Stimulated activated CD8-positive, alpha-beta memory T cell treated with anti-CD3 and anti-CD28 coated beads, Interleukin-15, amount 100 ng/mL, for 1 hour (primary cell): ENCODE measurements at places on chromosomes 11 and 22.

GRCh38 chr11:134139873-134140331, 71.0 kb downstream of the JAM3 start:
- DNase-seq = peak; percentile 20

DNA sequence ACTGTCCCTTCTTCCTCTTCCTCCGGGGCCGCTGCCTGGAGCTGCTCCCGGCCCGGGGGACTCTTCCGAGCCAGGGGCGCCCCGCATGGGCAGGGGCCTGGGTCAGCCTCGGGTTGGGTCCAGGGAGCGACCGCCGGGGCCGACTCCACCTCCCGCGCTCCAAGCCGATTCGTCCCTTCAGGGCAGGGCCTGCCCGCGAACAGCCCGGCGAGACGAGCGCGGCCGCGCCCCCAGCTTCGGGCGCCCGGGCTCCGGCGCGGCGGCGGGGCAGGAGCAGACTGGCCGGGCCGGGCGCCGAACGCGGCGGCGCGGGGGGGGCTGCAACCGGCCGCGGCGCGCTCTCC, at the start of gene LARGE1:
LARGE1 (minus strand) TSS at position 280 of the 344 bp plus-strand sequence.
- DNase-seq = no peak

GRCh38 chr11:64263021-64263946, 12.0 kb downstream of the PLCB3 start:
- no peak for DNase-seq

DNA sequence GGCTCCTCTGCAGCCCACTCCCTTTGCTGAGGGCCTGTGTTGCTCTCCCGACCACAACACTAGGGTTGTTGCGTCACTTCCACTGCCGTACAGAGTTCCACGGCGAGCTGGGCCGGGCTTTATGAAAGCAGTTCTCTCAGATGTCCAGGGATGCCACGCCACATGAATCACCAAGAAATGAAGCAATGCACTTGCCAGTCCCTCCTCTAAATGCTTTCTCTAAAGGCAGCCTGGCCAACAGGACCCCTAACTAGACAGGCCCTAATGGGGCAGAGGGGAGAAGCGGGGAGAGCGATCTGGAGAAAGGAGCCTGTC, 188.7 kb downstream of the CTTN start:
- DNase-seq = no peak

DNA sequence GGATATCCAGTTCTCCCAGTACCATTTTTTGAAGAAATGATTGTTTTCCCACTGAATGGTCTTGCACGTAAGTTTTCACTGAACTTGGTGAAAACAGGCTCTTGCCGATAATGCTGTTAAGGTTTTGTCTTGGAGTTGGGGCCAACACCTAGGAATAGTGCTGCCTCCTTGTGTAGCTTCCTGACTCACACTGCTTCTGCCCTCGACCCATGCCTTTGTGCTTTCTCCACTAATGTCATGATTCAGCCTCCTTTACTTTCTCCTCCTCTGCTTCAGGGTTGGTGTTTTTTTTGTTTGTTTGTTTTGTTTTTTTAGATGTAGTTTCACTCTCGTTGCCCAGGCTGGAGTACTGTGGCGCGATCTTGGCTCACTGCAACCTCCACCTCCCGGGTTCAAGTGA, 30.2 kb downstream of the SLC5A1 start:
- no peak for DNase-seq
